Stimulated activated CD4-positive, alpha-beta T cell treated with anti-CD3 and anti-CD28 coated beads, Interleukin-12 subunit alpha, Interleukin-12 subunit beta, amount 100 ng/mL, for 48 hours (primary cell): ENCODE measurements at places on chromosomes 3 and 15.
A peak's percentile ranks its signal among the peaks of the same experiment; 100 is the strongest.

DNA sequence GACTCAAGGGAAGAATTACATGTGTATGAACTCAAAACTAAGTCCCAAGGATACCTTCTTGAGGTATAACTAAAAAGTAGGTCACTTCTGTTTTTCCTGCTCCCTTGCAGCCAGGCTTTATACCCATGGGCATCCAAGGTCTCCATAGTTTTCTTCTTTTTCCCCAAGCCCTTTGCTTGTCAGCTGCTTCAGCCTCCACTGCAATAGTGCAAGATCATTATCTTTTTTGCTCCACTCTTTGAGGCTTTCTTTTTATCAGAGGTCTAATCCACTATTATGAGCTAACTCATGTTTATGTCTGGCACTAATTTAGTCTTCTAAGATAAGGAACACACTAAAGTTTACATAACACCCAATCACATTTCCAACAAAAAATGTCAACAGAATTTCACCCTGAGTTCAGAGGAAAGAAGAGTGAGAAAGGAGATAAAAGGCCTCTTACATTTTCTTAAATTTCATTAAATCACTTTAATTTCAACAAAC is 121.2 kb upstream of the LSAMP start:
- no peak for DNase-seq

DNA sequence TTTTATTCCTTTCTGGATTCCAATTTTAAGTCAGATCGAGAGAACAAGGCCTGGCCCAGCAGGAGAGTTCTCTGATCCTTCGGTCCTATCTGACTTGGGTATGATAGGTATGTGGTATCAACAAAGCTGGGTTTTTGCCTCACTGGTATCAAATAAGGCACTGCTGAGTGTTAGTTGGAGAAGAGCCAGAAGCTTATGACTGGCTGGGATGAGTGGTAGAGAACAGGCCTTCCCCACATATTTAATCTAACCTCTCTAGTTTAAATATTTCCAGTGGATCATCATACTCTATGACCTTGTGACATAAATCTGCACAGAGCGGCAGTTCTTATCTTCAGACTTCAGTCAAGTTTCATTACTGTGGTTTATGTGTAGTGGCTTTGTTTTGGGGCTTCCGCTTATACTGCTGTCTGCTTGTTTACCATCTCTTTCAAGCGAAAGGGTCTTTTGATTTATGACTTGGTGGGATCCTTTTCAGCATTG is 164.5 kb downstream of the PTPRG start:
- no peak for DNase-seq

DNA sequence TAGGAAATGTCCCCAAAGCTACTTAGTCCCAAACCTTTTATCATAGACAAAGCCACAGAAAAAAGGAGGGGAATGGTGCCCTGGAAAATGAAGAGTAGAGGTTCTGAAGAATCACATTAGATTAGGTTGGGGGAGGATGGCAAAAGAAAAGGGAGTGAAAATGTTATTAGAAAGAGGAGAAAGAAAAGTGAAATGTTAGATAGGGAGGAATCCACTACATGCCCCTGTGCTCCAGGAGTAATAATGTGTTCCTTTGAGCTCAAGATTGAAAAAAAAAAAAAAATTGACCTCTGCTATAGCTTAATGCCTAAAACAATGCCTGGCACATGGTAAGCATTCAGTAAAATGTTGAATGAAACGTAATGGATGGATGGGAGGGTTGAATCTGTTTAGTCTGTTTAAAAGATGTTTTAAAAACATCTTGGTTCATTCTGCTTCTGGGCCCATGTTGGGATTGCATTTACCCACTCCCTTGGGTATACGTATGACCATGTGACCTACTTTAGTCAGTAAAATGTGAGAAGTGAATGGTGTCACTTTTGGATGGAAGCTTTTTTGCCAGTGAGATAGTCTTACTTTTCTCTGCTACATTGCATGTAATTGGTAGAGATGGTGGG is 19.0 kb downstream of the MAPK6 start:
- DNase-seq, result no peak

GRCh38 chr3:5090197-5090596 is 31.9 kb upstream of the ARL8B start:
- DNase-seq, result no peak

- DNase-seq, result no peak
These were observed 24.9 kb downstream of the APPL1 start for GRCh38 chr3:57252404-57252803.

DNA sequence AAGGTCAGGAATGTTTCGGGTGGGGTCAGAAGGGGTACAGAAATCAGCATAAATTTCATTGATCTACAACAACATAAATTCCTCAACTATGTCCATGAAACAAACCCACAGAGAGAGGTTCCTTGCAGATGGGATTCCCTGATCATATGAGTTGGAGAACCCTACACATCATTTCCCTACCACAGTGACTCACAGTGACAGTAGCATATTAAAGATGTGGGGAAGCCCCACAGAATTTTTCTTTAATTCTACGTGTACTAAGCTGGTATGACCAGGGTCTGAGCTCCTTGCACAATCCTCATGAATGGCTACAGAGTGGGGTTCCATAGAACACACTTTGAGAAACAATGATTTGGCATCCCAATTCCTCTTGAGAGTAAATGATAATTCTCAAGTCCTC is 116.9 kb upstream of the RAD18 start:
- no peak for DNase-seq

DNA sequence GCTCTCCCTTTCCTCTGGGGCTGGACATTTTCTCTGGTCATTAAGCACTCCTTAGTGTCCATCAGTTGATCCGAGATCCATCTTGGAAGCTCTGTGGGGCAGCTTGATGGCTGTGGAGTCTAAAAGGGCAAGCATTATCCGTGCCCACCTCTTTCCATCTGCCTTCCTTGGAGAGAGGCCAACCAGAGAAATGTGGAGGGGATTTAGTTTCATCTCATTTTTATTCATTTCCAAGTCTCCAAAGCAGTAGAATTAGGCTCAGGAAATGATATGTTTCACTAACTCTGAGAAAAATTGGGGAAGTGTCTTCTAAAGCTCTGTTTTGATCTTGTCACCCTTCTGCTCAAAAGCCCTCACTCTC is 95.9 kb upstream of the KLHL25 start:
- no peak for DNase-seq

- DNase-seq, result no peak
These were observed 183.7 kb downstream of the FRMD5 start for GRCh38 chr15:44011238-44011854.

GRCh38 chr15:49223536-49224274 is 53.7 kb downstream of the GALK2 start:
- DNase-seq, result no peak

DNA sequence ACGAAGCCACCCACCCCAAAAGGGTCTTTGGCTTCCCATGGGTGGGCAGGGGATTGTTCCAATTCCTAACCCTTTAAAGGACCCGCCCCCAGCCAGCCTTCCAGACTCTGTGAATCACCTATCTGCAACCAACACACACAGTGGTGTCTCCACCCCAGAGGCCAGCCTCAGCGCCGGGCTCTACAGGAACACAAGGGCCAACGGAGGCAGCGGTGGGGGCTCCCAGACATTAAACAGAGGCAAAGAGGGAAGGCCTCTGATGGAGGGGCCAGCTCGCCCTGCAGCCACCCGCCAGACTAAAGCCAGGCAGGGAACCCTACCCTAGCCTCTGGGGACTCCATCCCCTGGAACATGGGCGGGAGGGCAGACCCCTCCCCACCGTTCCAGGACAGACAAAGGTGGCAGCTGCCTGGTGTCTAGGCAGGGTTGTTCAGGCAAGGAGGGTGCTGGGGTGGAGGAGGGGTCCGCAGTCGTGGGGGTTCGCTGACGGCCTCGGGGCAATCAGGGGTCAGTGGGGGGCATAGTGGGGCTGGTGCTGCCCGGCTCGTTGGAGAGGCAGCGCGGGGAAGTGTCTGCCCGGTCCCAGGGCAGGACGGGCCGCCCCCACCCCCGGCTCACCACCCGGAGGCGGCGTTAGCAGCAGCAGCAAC is 448 bp downstream of the SHISA5 start:
- no peak for DNase-seq

DNA sequence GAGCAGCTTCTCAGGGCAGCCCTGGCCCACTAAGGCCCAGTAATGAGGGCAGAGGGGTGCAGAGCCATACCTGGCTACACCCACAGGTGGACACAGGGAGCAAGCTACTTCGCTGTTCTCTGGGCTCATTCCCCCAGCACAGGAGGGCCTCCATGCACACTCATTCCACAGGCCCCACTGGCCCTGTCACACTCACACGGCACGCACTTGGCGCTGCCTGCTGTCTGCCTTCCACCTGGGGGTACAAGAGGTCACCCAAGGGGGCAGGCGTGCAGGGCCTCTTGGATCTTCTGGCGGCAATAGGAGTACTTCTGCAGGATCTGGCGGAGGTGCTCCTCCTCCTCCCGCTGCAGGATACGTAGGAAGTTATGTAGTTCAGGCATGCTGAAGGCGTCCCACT is 2.3 kb upstream of the TUSC2 start:
- no peak for DNase-seq

DNA sequence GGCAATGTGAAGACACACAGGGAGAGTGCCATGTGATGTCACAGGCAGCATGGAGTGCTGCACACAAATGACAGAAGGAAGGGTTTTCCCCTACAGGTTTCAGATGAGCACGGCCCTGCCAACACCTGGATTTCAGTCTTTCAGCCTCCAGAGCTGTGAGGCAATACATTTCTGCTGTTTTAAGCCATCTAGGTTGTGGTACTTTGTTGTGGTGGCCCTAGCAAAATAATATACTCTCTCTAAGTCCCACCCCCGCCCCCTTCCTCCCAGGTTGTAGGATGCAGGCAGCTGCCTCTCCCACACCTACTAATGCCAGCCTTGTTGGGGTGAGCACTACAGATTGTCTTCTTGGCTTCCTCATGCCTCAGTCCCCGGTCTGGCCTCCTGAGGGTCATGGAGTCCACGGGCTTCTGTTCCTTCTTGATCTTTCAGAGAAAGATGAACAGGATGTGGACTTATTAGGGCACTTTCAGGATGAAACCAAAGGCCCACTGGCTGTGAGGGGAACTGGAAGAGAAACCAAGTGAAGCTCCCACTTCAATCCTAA is 180.0 kb downstream of the CD47 start:
- peak; percentile 14 for DNase-seq

DNA sequence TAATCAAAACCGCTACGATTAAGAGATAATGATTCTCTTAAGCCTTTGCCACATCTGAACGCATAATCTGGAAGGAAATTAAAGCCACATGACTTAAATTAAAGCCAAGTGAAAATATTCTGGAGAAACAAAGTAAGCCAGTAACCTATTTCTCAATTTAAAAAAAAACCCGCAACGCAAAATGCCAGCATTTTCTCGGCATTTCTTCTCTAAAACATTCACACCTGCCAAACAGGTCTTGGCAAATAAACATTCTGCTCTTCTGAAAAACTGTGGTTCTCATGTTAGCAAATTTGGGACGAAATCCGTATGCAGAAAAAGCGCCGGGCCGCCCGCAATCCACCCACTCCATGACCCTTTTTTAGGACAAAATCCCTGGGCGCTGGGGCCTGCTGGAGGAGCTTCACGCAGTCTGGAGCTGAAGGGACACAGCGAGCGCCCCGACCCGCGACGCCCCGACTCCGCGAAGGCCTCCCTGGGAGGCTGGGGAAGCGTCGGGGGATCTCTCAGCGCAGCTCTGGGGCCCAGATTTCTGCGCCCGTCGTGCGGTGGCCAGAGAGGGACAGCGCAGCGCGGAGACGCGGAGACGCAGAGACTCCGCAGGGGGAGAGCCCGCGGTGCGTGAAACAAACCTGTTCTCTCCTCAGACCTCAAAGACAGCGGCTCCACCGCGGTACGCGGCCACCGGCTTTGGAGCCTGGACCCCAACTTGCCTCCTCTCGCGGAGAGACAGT is 471 bp downstream of the NKIRAS1 start:
- no peak for DNase-seq

- DNase-seq, result peak; percentile 5
These were observed 4.4 kb downstream of the ITIH3 start for GRCh38 chr3:52798978-52799476.

GRCh38 chr3:108806316-108806715 is 16.3 kb upstream of the TRAT1 start:
- no peak for DNase-seq

- DNase-seq, result no peak
These were observed 34.1 kb downstream of the AKAP13 start for GRCh38 chr15:85414495-85414894.

- DNase-seq, result no peak
These were observed 34.6 kb downstream of the NR2E3 start for GRCh38 chr15:71844916-71845315.

DNA sequence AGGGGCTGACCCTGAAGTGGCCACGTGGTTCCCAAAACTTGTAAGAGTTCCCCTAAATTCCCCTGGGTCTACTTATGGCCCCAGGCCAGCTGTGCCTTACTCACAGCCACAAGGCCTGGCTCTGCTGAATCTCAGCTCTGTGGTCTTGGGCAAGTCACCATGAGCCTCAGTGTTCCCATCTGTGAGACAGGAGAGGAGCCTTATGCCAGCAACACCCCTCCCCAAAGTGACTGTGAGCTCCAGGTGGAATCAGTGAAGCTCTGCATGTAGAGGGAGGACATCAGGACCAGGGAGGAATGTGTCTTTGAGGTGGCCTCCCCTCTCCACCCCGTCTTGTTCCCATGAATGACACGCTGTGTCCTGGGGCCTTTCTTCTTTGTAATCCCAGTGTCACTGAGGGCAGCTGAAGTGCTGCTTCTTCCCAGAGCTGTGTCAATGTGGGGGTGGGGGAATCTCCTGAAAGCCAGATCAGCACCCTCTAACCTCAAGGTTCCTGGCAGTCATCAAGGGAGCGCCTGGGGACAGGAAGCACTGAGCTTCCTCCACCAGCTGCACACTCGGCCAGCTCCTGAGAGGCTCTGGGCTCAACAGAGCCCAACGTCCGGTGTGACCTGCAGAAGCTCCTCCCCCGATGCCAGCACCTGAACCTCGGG is 258.9 kb downstream of the UACA start:
- DNase-seq, result no peak

DNA sequence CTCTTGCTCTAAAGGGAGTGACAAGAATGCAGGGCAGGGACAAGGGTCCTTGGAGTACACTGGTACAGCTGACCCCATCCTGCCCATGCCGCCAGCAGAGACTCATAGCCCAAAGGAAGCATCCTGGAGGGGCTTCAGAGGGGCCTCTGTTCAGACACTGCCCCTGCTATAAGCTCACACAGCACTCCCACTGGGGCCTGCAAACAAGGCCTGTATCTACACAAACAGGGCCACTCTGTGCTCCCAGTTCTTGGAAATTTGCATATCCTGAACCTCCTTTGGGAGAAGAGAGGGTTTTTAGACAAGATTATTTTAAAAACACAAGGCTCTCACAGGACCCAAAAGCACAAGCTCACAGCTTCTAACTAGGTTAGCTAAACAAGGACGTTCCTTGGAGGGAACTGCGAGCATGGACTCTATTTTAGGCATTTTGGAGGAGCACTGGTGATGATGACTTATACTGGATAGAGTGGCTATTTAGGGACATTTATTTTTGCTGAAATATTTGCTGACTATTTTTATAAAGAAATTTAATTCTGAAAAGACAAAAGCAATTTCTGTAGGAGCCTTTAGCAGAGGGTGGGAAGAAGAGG is 16.4 kb upstream of the ANKRD34C start:
- DNase-seq, result no peak
